ENCODE measurements at places on chromosomes 1 and 21.

DNA sequence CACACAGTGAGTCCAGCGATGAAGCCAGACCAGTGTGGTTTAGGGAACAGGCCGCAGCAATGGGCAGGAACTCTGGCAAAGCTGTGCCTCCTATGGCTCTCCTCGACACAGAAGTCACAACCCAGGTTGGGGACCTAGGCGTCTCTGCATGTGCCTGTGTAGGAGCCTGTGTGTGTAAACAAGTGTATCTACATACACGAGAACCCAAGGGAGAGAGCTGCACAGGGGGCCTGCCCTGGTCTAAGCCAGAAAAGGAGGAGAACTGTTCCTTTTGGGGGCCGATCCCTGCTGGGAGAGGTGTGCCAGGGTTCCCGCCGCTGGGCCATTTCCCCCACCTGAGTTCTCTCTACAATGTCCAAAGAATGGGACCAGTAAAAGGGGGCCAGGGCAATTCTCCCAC lies 56.0 kb downstream of the CD247 start:
- no peak for DNase-seq

DNA sequence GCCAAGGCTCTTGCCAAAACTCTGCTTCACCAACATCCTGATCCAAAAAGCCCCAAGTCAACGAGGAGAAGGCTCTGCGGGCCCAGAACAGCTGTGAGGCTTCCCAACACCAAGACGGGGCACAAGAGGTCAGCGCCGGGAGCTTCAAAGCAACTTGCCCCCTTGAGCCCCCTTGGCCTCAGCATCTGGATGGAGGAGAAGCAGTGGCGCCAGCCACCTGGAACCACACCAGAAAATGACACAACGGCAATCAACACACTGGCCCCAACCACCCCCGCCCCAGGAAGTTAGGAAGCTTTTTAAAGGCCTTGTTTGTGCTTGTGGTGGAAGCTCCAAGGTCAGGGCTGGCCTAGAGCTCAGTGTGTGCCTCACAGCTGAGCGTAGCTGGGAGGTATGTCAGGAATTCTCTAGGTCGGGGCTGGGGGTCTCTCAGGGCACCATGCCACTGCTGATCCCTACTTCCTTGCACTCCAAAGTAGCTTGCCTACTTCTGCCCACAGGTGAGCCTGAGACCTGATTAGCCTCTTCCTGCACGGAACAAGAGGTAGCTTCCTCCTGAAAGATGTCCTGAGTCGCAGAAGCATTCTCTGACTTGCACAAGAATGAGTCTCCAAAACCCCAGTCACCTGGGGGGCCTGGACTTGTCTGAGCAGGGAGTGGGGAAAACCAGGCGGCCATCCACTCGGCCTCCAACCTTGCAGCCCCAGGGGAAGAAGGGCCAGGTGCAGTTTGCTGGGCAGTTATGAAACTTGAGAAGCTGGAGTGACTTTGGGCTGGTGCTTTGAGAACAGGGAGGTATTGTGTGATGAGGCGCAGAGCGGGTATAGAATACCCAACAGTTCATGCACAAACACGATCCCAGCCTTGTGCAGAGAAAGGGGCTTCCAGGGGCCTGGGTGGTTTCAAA lies 9.7 kb upstream of the SRP9 start:
- DNase-seq = no peak

DNA sequence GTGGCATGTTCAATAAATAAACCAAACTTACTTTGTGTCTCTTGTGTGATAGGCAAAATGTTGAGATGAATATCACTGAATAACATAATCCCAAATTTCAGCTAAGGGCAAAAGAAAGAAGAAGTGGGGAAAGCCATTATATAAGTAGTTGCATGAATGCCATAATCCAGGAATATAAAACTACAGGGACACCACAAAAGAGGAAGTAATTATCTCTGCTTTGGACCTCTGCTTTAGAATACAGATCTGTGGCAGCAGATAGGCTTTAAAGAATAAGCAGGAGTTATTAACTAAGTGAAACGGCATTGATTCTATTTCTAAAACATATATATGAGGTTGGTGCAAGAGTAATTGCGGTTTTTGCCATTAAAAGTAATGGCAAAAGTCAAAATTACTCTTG lies 288.5 kb upstream of the SNX7 start:
- DNase-seq = no peak

DNA sequence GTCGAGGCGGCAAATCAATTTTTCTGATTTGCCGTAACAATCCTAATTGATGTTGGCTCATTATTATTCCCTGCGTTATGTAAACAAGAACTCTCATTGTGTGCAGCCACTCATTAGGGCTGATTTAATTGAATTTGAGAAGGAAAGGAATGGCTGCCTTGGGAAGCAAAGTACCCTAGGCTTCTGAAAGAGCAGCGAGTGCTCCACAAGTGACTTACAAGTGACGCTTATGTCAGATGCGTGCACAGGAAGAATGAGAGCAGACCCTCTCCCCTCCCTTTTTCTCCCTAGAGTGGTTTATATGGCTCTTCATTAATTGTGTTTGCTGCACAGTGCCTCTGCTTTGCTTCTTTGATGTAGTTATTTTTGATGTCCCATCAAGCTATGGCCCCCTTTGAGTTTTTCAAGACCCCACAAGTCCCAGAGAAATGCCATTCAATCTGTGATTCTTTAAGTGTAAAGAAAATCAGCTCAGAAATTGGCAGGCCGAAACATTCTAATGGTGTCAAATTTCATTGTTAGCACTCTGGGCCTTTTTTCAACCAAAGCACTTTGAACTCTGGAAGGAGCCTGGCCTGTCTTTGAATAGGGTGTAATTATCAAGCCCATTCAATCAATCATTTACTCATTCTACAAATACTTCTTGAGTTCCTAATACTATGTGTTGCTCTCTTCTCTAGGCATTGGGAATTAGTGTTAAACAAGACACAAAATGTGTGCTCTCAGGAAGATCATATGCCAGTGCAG lies 86.8 kb upstream of the VAV3 start:
- no peak for DNase-seq

DNA sequence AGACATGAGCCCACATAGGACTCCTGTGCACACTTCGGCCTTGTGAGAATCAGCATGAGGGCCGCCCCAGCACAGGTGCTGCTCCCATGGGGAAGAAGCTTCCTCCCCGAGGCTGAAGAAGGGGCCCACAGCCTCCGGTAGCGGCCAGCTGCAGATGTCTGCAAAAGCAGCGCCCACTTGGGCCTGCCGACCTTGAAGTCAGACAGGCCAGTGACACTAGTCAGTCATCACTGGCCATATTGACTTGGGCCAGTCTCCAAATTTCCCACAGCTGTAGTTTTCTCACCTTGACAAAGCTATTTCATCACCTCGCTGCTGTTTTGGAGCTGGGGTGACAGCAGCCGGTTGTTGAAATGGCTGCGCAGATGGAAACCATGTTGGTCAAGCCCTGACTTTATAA lies 83.0 kb downstream of the RIPK4 start:
- DNase-seq = no peak

- no peak for DNase-seq
Observed at GRCh38 chr1:6397844-6398441, 4.4 kb upstream of the ACOT7 start.

DNA sequence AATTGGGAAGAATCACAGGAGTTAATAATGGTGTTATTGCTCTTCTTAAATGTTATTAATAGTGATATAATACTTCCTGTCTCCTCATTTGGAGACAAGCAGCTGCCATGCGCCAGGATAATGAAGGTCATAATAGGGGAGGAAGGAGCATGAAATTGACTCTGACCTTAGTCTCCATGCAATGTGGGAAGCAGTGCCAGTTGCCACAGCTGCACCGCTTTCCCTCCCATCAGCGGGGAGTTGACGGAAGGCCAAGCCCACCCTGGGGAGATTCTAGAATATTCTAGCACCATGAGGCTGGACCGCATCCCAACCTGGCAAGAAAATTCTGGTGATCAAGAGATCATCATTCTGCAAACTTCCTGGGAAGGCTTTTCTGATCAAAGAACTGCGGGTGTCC lies 11.0 kb upstream of the OLIG1 start:
- DNase-seq = no peak

DNA sequence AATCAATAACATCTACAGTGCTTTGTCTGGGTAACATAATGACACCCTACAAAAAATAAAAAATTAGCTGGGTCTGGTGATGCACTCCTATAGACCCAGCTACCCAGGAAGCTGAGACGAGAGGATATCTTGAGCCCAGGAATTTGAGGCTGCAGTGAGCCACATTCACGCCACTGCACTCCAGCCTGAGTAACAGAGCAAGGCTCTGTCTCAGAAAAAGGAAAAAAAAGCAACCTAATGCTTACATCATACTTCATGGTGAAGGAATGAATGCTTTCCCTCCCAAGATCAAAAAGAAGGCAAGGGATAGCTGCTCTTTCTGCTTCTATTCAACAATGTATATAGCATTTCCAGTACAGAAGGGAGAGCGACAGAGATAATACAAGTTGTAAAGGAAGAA lies 24.2 kb upstream of the CTTNBP2NL start:
- no peak for DNase-seq

DNA sequence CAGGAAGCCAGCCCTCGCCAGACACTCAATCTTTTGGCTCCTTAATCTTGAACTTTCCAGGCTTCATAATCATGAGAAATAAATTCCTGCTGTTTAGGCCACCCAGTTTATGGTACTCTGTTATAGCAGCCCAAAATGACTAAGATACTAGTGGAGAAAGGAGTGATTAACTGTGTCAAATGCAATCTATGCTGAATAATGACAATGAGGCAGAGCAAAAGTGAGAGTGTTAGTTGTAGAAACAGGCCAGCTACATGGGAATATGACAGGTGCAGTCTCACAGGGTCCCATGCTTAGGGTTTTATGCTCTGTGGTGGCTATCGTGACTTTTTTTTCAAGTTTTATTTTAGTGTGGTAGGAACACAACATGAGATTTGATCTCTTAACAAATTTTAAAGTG lies 888.8 kb downstream of the TTLL7 start:
- DNase-seq = no peak

GRCh38 chr1:119003413-119004128 lies 15.4 kb upstream of the TBX15 start:
- DNase-seq = no peak

- DNase-seq = no peak
Observed at GRCh38 chr1:201378804-201379203, 1.3 kb upstream of the TNNT2 start.

- no peak for DNase-seq
Observed at GRCh38 chr1:248000169-248000568, 13.3 kb upstream of the OR2L5 start.

- no peak for DNase-seq
Observed at GRCh38 chr1:157734321-157734720, 33.8 kb upstream of the FCRL3 start.

DNA sequence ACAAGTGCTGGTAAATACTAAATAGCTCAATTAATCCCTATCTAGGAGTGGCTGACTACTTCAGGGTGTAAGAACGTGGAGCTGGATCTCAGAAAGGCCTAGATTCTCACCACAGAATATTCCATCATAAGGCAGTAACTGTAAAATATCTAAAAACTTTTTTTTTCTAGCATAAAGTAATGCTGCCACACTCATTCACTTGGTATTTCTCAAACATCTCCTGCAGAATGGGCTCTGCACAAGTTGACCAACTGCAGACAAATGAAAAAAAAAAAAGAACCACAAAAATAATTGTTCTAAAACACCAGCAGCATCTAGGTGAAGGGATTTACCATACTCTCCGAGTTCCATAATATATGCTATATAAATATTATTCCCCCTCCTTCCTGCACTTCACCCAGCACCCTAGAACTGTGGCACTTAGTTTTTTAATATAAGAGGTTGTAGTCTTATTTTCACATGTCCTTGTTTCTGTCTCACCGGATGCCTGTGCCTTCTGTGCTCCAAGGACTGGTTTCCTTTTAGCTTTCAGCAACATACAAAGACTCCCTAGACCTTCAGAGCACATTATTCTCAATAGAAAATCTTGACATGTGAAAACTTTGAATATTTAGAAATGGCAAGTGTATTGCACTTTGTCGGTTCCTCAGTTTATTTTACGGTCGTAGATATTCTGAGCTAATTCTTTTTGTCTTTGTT lies 8.9 kb downstream of the VSIG8 start:
- DNase-seq = no peak

- no peak for DNase-seq
Observed at GRCh38 chr1:119739150-119739549, 27.4 kb downstream of the PHGDH start.

- no peak for DNase-seq
Observed at GRCh38 chr1:182685215-182685614, 828 bp upstream of the RGS8 start.
